T-helper 2 cell (primary cell): ENCODE measurements at places on chromosomes 3 and 15.

GRCh38 chr3:186044968-186045367 is 63.9 kb downstream of the ETV5 start:
- DNase-seq: no peak

- no peak for DNase-seq
Measured at GRCh38 chr3:30356866-30357753, 249.3 kb upstream of the TGFBR2 start.

- no peak for DNase-seq
Measured at GRCh38 chr3:192915304-192915703, 2.4 kb downstream of the MB21D2 start.

DNA sequence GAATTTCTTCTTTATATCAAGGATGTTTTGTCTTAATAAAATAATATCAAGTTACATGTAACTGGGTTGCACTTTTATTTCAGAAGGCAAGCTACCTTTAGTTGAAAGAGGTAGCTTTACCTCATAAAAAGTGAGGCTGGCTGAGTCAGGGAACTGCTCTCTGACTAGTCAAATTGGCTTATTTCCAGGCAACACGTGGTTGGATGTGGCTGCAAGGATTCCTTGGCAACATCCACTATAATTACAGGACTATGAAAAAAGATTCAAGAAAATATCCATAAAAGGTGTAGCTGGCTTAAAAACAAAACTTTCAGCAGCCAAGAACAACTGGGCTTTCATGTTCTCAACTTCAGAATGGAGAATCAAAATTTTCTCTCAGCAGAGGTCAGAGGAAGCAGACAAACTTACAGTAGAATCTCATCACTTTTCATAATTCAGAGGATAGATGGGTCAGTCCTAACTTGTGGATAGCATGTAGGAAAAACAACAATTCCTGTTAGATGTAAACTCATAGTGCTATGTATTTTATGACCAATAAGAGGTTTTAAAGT is 779.1 kb downstream of the MECOM start:
- no peak for DNase-seq

GRCh38 chr3:125110016-125110875 is 54.4 kb upstream of the HEG1 start:
- no peak for DNase-seq

DNA sequence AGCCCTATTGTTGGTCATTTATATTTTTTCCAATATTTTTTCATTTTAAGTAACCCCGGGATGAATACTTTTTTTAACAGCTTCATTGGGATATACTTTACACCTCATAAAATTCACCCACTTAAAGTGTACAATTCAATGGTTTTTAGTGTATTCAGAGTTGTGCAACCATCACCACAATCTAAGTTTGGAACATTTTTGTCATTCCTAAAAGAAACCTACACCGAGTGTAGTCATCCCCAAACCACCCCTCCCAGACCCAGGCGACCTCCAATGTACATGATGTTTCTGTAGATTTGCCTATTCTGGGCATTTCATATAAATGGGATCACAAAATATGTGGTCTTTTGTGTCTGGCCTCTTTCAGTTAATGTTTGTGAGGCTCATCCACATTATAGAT is 118.3 kb upstream of the FRMD4B start:
- no peak for DNase-seq

DNA sequence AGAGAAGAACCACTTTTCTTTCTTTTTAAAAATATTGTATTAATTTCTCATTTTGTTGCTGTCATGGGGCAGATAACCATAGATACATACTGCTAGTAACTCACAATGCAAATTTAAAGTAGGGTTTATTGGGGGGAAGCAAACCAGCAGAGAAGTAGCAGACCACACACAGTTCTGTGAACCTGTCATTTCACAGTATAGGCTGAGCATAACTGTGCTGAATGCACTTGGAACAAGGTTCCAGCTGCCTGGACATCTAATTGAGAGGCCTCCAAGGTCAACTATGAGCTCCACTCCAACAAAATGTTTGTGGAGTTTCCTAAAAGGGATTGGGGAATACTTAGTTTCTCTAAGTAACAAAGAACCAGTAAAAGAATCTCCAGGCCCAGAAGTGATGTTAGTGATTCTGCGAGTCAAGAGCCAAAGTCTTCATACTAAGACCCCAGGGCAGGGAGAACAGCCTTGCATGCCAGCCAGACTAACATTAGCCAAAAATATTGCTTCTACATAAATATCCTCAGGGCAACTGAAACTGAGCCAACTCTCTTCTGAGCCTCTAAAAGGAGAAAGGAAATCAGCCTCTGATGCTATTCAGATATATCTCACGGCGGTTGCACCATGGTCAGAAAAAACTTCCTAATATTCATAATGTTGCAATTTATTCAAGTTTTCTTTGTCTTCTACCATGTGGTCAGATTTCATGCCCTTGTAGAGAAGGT is 856.4 kb upstream of the ALCAM start:
- DNase-seq: no peak

- peak; percentile 13 for DNase-seq
Measured at GRCh38 chr3:45659661-45660566, 29.3 kb upstream of the SACM1L start.

DNA sequence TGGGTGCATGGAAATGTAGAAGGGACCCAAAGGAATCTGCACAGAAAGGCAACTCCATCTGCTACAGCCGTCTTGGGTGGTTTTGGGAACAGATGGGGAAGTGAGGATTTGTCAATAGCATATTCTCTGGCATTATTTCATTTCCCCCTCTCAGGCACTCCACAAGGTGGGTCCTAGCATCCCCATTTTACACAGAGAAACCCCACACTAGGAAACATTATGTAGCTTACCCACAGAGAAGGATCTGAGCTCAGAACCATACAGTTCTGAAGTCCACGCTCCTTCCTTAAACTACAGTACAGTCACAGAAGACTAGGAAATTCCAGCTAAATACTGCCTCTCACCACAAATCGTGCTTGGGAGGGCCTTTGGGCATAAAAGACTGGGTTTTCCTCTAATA is 61.2 kb upstream of the CTNNB1 start:
- no peak for DNase-seq

DNA sequence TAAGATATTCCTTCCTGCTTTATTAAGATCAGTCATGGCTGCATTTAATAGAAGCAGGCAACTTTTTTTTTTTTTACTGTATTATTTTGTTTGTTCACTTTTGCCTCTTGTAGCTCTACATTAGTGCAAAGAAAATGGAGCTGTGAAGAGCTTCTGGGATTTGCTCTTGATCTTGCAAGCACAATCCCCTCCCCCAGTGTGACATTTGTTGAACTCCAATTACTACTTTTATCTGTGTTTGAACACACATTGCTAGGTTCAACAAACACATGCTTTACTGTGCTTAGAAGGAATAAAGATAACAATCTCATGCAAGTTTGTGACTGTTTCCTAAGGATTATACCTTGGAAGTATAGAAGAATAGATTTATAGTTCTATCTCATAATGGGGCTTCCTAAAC is 648.8 kb downstream of the NLGN1 start:
- no peak for DNase-seq

DNA sequence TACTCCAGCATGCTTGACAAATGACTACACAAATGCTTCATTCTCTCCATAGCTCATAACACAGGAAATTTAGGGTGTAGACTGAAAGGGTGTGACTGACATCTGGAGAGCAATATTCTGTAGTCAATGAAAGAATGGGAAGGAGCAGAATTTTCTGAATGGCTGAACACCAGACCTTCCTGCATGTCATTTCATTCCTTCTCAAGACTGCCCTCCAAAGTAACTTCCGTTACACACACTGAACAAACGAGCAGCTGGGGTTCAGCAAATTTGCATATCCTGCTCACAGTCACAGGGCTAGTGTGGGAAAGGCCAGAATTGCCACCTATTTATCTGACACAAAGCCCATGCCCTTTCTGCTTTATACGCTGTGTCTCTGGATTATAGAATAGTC is 325.0 kb upstream of the CFAP20DC start:
- no peak for DNase-seq

DNA sequence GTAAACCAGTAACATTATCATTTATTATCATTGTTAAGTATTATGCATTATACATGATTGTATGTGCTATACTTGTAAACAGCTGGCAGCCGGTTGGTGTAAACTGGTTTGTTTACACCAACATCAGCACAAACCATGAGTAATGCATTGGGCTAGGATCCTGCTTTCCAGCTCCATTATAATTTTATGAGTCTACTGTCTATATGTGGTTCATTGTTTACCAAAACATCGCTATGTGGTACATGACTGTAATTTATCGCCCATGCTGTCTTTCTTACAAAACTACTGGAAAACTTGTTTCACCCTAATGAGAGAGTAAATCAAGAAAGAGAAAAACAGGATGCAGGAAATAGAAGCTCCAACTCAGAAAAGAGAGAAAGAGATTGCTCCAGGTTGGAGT is 224.8 kb upstream of the CBLB start:
- no peak for DNase-seq

- DNase-seq: no peak
Measured at GRCh38 chr3:97161169-97161568, 346.8 kb downstream of the EPHA6 start.

DNA sequence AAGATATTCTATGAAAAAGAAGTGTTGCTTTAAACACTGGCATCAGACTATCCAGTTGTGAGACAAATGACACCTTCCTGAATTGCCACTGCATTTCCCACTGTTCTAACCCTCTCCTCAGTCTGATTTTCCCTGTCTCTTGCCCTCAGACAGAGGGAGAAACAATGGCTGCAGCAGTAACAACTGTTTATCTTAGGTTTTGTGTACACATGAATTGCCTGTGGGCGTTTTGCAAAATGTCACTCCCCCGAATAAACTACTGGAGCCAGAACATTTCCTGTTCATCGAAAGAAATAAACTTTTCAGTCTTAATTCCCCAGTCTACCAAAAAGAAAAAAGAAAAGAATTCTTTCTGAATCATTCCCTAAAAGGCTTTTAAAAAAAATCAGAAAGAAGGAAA is 155.1 kb downstream of the MAGI1 start:
- DNase-seq: no peak

GRCh38 chr3:181999314-181999713 is 287.6 kb downstream of the SOX2 start:
- no peak for DNase-seq

- DNase-seq: no peak
Measured at GRCh38 chr3:13002398-13003124, 70.7 kb downstream of the IQSEC1 start.

GRCh38 chr15:53791581-53791980 is 32.1 kb upstream of the WDR72 start:
- DNase-seq: no peak

- DNase-seq: no peak
Measured at GRCh38 chr15:60708684-60709083, 229.7 kb upstream of the ICE2 start.

GRCh38 chr3:66158933-66159683 is 61.7 kb upstream of the SLC25A26 start:
- DNase-seq: no peak

GRCh38 chr3:141366285-141367037 is 1.8 kb upstream of the ZBTB38 start:
- DNase-seq: no peak

GRCh38 chr3:35666888-35667287 is 27.6 kb downstream of the ARPP21 start:
- DNase-seq: no peak

DNA sequence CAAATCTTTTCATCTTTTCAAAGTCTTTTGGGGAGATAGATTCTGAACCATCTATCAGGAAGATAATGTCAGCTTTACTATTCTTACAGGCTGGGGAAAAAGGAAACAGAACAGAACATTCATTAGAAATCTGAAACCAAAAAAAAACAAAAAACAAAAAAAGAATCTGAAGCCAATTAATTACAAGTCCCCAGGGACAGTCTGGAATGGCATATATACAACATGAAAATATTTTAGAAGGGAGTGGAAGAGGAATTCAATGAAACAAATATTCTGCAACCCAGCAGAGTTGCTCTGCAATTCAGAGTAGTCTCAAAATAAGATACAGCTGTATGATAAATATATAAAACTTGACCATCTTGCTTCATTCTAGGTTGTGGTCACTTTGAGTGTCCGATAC is 41.7 kb upstream of the CAPN7 start:
- DNase-seq: no peak

- DNase-seq: no peak
Measured at GRCh38 chr3:105765308-105765639, 103.5 kb downstream of the CBLB start.

- peak; percentile 45 for DNase-seq
Measured at GRCh38 chr3:196268284-196269163, 19.0 kb downstream of the PCYT1A start.

DNA sequence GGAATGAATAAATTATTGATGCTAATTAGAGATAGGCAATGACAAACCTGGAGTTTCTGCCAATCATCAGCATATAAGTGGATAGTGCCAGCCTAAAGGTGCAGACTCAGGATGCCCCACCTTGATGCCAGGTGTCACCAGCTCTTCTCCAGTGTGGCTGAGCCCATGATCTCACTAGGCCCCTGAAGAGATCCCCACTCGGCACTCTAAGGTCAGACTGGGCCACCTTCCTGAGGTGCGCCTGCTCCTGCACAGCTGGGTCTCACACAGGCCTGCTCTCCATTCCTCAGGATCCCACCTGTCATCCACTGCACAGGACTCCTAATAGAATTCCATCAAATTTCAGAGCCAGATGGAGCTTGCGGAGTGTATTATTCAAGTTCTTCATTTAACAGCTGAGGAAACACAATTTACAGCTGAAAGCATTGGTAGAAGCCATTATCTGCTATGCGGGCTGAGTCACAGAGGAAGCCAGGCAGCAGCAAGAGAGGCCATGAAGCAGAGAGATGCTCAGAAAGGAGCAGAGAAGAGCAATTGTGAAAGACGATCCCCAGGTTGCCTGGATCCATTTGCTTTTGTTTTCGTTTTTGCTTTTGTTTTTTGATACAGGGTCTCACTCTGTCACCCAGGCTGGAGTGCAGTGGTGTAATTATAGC is 25.1 kb upstream of the FSTL1 start:
- no peak for DNase-seq

- DNase-seq: no peak
Measured at GRCh38 chr15:33032053-33032452, 162.5 kb downstream of the FMN1 start.

DNA sequence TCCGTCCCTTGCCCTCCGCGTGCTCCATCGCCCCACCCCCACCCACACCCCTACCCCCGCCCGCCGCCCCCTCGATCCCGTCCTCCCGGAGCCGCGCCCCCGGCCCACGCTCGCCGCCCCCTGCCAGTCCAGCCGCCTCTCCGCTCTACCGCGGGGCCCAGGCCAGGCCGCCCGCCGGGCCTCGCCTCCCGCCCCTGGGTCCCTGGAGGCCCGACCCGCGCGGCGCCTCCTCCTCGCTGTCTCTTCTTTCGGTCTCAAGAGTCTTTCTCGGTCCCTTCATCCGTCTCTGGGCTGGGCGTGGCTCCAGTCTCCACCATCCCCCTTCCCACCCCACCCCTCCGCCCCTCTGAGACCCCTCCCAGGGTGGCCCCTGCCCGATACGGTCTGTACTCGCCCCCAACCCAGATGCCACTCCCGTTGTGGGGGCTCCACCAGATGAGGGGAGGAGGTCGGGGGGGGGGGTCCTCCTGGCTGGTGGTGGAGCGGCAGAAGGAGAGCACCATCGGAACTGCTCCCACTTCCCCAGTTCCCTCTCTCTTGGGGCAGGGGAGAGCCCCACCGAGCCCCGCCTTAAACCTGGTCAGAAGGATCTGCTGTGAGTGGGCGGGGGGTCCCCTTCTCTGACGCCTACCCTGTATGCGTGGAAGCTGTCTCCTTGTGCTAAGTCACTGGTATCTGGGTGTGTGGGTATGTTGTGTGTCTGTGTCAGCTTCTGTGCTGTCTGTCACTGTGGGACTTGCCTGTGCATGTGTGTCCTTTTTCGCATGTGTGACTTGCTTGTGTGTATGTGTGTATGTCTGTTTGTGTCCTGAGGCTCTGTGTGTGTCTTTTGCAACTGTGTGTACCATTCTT is 1.0 kb downstream of the PRKCD start:
- no peak for DNase-seq

- DNase-seq: no peak
Measured at GRCh38 chr3:45603226-45603625, 8.7 kb downstream of the LIMD1 start.
